Left ventricle myocardium inferior (tissue), 1 donor: ENCODE measurements at places on chromosomes 12 and 14. TPM values are rescaled to one million over a fixed set of nuclear protein-coding genes. Genes with fewer than 3 reads are reported as not detected.

The OTUB2 gene
- 0.27 TPM for total RNA-seq

The HHIPL1 gene
- 1.2 TPM for total RNA-seq

The TM9SF1 gene
- 22.2 TPM for total RNA-seq

The C12orf57 gene
- 227 TPM for total RNA-seq

The CNTN1 gene
- total RNA-seq: 0.11 TPM

The CLEC2D gene
- 3.3 TPM for total RNA-seq

The NTF3 gene
- 0.99 TPM for total RNA-seq

The IRAK3 gene
- 4.8 TPM for total RNA-seq

The MANSC4 gene
- total RNA-seq: not detected

The KRT2 gene
- total RNA-seq: not detected

The TRHDE gene
- total RNA-seq: 0.96 TPM

The PRH2 gene
- not detected for total RNA-seq

The PIWIL1 gene
- total RNA-seq: not detected

The PRKD1 gene
- 3.1 TPM for total RNA-seq

The KLRC2 gene
- not detected for total RNA-seq

The HOXC6 gene
- total RNA-seq: not detected

The OAS3 gene
- total RNA-seq: 5.4 TPM

The SLC8A3 gene
- total RNA-seq: 0.05 TPM

The PYGL gene
- 5.8 TPM for total RNA-seq

The APOF gene
- total RNA-seq: not detected

The RNASE4 gene
- total RNA-seq: 9.0 TPM

The MIPOL1 gene
- total RNA-seq: 8.9 TPM

The SERPINA12 gene
- total RNA-seq: not detected

The RPS6KL1 gene
- 20.5 TPM for total RNA-seq

The CD163L1 gene
- 2.5 TPM for total RNA-seq

The COX8C gene
- 1.3 TPM for total RNA-seq

The TSPAN8 gene
- total RNA-seq: 0.41 TPM

The NFATC4 gene
- 20.6 TPM for total RNA-seq

The RGS6 gene
- total RNA-seq: 23.0 TPM

The CPM gene
- 6.3 TPM for total RNA-seq

The KRT5 gene
- not detected for total RNA-seq

The OR6C2 gene
- not detected for total RNA-seq

The FAIM2 gene
- total RNA-seq: 7.4 TPM

The AKAP3 gene
- total RNA-seq: 2.7 TPM

The CARMIL3 gene
- 0.11 TPM for total RNA-seq

The ANKRD33 gene
- not detected for total RNA-seq

The CLEC4A gene
- 1.5 TPM for total RNA-seq

The RD3L gene
- total RNA-seq: 30.7 TPM

The LRTM2 gene
- not detected for total RNA-seq

The PTPRO gene
- 0.82 TPM for total RNA-seq

The EPYC gene
- not detected for total RNA-seq

The CD163 gene
- 44.7 TPM for total RNA-seq

The CPSF6 gene
- total RNA-seq: 28.6 TPM

The TEX52 gene
- total RNA-seq: not detected

The ACADS gene
- total RNA-seq: 93.8 TPM

The MFAP5 gene
- total RNA-seq: 55.8 TPM

The ACSM4 gene
- not detected for total RNA-seq

The STYK1 gene
- not detected for total RNA-seq

The ASPG gene
- total RNA-seq: 27.1 TPM

The DPY19L2 gene
- 52.1 TPM for total RNA-seq

The LMO3 gene
- 1.5 TPM for total RNA-seq

The CHPT1 gene
- 132 TPM for total RNA-seq

The GPX2 gene
- total RNA-seq: not detected
